Stimulated activated naive CD4-positive, alpha-beta T cell treated with Interleukin-2 at 50 U/mL for 16 hours (primary cell): ENCODE measurements at places on chromosomes 1 and 21.

- no peak for DNase-seq
Measured at GRCh38 chr1:95622609-95623008, 388.6 kb downstream of the RWDD3 start.

DNA sequence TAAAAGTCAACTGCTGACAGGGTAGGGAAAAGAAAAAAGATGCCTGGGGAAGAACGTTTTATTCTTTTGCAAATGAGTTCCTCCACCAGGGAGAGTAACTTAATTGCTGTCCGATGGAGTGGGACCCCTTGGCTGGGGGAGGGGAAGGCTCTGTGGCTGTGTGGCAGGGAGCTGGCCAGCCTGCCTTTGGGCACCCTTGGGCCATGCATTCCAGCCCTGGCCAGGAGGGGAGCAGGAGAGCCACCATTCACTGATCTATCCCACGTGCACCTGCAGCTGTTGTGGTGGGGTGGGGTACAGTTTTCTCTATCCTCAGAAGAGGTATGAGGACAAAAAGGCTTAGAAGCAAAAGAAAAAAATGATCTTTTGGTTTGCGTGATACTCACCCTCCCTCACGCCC lies 116.9 kb downstream of the KCNK1 start:
- DNase-seq: no peak

- no peak for DNase-seq
Measured at GRCh38 chr1:23527366-23527765, 3.7 kb downstream of the E2F2 start.

DNA sequence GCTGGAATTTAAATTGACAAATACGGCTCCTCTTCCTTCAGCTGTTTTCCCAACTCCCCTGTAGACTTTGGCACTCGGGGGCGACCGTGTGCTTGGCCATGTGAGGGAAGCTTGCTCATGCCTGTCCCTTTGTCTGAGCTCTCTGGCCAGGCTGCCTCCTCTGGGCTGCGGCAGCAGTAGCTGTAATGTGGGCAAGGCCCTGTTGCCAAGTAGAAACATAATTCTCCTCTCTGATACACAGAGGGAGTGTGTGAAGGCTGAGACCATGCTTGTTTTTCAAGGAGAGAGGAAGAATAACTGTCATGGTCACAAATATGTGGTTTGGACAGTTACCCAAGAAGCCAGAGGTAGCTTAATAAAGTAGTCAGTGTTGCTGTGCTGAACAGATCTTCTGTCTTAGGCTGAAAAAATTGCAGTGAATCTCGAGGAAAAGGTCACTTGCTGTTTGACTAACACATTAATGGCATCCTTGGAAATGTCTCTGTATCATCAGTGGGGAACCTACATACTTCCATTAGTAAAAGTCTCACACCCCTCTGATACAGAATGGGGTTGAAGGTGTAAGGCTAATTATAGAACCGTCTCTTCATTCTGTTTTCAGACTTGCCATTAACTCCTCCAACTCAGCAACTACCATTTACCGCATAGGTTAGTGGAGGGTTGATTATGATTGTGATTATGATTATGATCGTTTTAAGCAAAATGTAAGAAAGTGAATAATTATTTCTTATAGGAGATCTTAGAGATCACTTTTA lies 94.6 kb downstream of the TGFB2 start:
- no peak for DNase-seq

GRCh38 chr1:225543350-225543749 lies 109.6 kb downstream of the ENAH start:
- DNase-seq: no peak

DNA sequence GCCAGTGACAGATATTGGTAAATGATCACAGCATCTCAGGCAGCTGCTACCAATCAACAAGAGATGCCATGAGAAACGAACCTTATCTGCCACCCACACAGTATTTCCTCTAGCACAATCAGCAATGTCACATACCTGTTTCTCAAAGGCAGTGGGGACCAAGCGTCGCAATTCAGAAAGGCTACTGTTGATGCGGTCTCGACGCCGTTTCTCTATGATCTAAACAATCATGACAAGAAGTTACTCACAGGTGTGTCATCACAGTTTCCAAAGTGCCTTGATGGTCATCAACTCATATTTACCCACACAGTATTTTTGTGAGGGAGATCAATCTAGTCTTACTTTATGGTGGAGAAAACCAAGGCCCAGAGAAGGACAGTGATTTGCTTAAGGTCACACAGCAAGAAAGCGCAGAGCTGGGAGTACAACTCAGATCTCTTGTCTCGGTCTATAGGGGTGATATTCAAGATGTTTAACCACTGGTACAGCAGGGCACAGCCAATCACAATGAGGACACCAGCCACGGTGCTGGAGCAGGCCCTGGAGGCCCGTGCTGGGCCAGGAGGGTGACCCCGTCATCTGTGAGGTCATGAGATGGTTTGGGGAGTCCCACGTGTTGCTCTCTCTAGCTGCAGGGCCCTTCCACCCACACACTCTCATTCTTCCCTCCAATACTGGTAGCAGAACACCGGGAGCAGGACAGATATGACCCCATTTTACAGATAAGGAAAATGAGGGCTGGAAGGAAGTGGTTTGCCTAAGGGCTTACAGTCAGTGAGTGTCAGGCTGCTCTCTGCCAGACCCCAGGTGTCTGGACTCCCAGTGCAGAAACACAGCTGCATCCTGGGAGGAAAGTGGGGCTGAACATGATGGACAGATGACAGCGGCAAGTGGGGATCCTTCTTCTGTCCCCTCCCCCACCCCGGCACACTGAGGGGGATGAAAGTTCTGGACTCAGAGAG lies 7.8 kb downstream of the HEYL start:
- no peak for DNase-seq

DNA sequence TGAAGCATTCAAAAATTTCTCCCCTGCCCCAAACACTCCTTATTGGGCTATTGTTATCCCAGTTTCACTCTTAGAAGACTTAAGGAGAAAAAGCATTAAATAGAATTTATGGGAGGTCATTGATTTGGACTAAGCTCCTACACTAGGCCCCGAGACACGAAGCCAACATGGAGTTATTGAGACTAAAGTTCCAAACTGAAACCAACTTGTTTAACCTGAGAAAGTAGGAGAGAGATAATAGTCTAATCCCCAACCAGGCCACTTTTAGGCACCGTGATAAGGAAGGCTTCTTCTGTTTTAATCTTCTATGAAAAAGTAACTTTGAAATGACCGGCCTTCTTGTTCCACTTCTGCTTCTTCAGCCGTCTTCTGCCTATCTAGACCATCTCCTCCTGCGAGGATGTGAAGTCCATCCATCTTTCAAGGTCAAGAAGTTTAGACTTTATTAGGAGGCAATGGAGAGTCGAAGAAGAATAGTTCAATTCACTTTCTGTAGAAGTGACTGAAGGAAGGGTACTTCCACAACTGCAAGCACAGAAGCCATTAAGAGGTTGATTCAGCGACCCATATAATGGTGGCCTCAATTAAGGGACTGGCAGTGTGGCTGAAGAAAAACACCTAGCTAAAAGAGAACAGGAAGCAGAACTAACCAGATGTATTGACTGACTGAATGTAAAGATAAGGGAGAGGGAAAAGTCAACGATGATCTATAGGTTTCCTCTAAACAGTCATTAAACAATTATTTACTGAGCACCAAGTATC lies 428.8 kb downstream of the SMYD3 start:
- DNase-seq: no peak
